ENCODE measurements at places on chromosomes 6 and 20.
A peak's percentile ranks its signal among the peaks of the same experiment; 100 is the strongest.

DNA sequence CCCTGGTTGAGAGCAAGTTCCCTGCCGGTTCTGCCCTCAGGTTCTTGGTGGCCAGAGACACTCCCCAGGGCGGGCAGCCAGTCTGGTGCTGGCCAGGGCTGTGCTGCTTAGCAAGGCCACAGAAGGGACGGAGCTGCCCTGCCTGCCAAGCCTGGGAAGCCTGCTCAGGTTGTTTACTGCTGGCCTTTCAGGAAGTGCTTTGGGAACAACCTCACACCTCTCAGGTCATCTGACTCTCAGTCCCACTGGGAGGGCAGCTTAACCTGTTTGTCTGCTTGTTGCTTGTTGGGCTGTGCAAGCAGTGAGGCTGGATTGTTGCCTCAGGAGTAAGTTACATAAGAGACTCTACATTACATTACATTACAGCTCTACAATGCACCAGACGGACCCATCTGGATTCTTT, 75.8 kb upstream of the AFDN start:
- DNase-seq: no peak

DNA sequence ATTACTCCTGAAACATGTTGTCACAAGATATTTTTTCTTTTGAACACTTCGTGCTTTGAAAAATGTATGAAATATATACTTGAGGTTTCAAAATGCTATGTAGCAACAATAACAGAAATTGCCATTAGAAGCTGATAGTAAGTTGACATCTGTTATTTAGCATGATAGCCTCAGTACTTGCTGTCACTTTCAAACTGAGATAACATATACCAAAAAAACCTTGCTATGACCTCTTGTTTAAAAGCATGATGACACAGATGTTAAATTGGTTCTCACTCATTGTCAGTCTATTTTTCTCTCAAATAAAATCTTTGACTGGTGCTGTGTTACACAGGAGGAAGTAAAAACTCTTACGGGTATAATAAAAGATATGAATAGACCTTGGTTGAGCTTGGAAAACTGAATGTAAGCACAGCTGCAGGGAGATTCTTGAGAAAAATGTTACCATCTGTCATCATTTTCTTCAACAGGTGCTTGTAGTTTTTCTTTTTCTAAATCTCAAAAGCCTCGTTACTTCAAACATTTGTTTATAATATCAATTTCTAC, 18.6 kb downstream of the MOXD1 start:
- DNase-seq: no peak

DNA sequence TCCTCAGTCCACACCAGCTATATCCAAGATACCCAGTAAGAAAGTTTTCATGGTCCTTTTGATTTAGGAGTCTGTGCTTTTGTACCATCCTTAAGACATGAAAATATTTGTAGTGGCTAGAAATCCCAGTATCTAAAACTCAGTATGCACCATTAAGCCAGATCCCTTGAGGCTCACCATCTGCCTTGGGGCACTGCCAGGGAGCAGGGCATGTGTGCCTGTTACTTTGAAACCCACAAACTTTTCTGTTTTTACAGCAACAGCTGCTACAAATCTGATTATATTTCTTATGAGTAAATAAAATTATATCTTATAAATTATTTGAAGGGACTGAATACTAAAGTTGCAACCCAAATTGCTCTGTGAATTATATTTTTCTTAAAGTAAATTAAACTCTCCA, 290.5 kb upstream of the MANEA start:
- no peak for DNase-seq

DNA sequence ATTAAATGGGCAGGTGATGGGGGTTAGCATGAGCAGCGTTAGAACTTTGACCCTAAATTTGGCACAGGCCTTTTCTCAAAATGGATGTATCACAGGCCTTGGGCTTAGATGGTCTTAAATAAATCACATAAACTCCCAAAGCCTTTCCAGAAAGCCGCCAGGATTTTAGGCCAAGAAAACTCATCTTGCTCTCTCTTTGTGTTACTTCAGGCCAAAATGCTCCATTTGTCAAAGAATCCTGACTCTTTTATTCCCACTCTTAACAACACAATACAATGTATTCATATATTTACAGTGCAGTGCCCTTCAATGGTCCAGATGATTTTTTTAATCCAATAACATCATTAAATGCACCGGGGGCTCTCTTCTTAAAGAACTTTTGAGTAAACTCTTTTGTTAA, 5.9 kb upstream of the TCP11 start:
- DNase-seq: no peak

- DNase-seq: no peak
Measured at GRCh38 chr6:166418691-166419143, 36.0 kb upstream of the MPC1 start.

- no peak for DNase-seq
Measured at GRCh38 chr20:10356628-10357027, 77.4 kb downstream of the MKKS start.

- DNase-seq: no peak
Measured at GRCh38 chr6:170279426-170279825, 11.5 kb downstream of the DLL1 start.

GRCh38 chr6:35647400-35647799, 41.3 kb downstream of the FKBP5 start:
- no peak for DNase-seq

DNA sequence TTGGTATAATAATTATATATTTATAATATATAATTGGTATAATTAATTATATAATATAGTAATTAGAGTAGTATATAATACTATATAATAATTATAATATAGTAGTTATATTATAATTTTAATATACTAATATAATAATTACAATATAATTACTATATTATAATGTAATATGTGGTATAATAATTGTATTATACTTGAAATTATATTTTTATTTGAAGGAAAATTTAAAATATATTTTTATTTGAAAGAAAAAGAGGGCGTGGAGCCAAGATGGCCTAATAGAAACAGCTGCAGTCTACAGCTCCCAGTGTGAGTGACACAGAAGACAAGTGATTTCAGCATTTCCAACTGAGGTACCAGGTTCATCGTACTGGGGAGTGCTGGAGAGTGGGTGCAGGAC, 365.9 kb downstream of the MMUT start:
- DNase-seq: no peak

DNA sequence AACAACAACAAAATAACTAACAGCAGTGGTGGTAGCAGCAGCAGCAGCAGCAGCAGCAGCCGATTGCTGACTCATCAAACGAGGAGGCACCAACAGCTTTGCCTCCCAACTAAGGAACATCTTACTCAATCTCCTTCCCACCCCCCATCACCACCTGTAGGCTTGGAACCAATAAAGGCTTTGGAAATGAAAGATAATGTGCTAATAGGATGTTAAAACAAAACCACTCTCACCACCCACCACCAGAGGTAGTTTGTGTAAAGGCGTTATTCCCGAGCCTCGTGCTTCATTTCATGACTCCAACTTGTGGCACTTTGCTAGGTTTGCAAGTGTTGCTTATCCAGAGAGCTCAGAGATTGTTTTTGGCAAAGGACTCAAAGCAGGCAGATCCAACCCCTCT, 346.5 kb downstream of the CD83 start:
- no peak for DNase-seq

DNA sequence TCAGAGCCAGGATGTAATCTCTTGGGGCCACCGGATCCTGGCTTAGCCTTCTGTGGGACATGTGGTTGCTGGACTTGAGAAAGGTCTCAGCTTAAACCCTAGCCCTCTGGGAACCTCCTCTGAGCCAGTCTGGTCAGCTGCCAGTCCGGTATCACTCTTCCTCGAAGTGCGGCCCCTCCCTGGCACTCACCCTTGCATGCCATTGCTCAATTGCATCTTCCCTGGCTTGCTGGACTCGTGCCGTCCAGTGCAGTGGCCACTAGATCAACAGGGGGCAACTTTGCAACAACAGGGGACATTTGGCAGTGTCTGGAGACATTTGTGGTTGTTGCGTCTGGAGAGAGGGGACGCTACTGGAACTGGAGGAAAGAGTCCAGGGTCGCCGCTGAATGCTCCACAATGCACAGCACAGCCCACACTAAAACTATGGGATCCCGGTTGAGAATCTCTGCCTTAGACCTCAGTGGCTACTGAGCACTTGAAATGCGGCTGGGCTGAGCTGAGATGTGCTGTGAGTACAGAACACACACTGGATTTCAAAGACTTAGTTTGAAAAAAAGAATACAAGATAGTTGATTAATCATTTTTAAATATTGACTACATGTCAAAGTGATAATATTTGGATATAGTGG, 152.1 kb downstream of the TFAP2C start:
- no peak for DNase-seq

- DNase-seq: no peak
Measured at GRCh38 chr6:43014434-43014909, 423 bp downstream of the KLHDC3 start.

GRCh38 chr6:32167154-32167760, 2.9 kb downstream of the EGFL8 start:
- no peak for DNase-seq

DNA sequence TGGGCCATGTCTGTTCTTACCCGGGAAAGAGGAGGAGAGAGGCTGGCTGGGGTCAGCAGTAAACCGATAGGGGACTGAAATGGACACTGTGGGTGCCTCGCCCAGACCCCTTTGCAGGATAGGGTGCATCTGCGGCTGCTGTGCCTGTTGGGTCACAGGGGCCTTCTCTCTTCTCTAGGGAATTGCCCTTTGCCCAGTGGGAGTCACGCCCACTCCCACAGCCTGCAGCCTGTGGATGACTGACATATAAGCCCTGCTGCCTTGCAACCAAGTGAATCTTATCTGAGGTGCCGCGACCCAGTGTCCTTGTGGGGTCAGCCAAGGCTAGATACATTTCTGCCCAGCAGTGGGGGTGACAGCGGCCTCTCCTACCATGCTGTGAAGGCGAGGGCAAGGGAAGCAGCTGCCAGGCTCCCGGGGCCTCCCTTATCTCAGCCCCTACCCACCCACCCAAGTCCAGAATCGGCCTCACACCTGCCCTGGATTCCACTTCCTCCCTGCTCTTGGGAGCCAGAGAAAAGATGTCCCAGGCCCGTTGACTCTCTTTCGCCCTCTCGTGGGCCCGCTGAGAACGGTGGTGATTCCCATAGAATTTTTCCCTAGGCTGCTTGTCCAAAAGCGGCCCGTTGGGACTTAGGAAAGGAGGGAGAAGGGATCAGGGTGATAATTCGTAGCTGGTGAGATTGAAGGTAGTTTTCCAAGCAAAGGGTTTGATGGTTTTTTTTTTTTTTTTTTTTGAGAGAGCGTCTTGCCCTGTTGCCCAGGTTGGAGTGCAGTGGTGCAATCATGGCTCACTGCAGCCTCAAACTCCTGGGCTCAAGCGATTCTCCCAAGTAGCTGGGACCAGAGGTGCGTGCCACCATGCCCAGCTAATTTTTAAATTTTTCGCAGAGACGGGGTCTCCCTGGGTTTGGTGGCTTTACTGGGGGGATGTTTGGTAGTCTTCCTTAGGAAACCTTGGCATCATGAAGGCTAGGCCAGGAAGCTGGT, 76.4 kb upstream of the RNF24 start:
- DNase-seq: peak; percentile 30

DNA sequence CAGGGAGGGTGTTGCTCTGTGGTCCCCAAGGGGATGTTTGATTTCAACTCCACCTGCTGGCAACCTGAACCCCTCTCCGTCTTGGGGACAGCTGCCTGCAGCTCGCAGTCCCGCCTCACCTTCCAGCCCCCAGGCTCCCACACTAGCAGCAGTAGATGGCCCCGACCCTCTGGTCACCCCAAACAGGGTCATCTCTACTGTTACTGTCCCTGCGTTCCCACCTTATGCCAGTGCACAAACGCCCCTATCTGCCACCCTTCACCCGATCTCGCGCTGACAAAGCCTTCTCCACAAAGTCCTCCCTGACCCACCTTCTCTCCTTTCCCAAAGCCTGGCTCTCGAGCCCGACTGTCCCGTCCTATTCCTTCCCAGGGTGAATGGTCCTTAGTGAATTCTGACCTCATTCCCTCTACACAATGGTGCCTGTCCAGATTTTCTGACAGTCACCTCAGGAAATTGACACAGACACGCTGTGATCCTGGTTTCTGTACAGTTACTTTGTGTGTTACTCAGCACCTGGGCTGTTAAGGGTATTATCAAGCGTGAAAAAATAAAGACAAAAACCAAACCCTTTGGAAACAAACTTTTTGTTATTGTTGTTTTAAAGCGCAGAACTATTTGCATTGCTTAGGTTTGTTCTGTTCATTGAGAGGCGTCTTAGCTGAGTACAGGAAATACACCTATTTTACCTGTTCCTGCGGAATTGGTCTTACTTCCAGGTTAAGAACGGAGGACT, 728 bp downstream of the FUT9 start:
- no peak for DNase-seq

- DNase-seq: no peak
Measured at GRCh38 chr6:116030770-116031169, 29.9 kb downstream of the FRK start.

DNA sequence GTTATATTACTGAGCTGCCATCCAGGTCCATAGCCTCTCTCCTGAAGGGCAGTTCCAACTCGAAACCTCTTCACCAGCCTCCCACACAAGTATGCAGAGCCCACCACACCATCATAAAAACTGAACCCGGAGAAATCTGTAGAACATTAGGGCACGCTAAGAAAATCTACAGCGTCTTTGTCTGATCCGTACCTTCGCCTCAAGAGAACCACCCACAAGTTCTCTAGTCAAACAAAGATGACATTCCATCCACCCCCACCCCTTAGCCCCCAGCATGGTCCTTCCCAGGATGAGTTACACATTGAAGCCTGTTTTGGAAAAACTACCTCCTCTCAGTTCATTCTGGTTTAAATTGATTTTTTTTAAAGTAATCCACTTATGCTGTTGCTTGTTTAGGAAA, 219.7 kb downstream of the ZMYND8 start:
- DNase-seq: no peak

- DNase-seq: no peak
Measured at GRCh38 chr20:6492271-6493055, 275.0 kb upstream of the BMP2 start.

DNA sequence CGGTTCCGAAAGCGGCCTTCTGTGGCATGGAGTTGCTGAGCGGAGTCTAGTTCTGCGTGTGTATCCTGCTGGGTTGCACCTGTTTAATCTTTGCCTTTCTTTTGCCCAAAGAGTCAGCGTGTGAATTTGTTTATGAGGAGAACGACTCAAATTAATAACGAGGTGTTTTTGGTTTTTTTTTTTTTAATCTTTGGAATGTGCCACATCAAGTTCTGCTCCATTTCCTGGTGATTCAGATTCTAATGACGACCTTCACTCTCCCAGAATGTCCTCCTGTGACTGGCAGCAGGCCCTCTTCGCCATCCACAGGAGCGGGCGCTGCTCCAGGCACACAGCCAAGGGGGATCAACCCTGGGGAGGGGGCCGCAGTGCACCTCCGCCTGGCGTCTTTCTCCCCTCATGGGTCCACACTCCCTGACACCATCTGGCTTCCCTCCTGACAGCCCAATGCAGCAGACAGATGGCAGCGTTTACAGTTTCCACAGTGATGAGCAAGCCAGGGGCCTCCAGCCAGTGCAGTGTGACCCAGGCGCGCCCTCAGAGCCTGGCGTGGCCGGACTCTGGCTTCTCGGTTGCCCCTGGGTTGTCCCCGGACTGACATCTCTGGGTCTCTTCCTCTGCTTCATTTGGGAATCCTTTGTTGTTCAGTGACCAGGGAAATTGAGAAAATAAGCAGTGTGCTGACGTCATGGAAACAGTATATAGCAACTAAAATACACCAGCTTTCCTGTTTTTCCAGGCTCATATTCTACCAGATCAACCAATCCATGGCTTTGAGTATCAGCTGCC, 27.5 kb upstream of the AFDN start:
- DNase-seq: no peak
